Dermis blood vessel endothelial cell (primary cell): ENCODE measurements at places on chromosomes 4 and X.

DNA sequence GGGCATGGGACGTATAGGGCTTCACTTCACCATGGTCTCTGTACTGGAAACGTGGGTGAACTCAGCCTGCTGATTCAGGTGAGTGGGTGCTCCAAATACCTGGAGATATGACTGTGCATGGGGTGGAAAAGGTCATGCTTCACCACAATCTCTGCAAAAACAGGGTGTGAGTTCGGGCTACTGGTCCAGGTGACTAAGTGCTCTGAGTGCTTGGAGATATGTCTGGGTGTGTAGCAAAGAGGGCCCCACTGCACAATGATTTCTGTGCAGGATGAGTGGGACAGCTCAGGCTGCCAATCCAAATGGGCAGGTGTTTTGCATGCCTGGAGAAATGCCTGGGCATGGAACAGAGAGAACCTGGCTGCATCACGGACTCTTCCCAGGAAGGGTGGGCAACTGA lies 11.2 kb upstream of the CPXCR1 start:
- DNase-seq = no peak

GRCh38 chrX:130118441-130119311 lies 8.4 kb upstream of the ELF4 start:
- DNase-seq = peak; percentile 82

- DNase-seq = no peak
Measured at GRCh38 chr4:24775032-24775605, 20.3 kb upstream of the SOD3 start.

DNA sequence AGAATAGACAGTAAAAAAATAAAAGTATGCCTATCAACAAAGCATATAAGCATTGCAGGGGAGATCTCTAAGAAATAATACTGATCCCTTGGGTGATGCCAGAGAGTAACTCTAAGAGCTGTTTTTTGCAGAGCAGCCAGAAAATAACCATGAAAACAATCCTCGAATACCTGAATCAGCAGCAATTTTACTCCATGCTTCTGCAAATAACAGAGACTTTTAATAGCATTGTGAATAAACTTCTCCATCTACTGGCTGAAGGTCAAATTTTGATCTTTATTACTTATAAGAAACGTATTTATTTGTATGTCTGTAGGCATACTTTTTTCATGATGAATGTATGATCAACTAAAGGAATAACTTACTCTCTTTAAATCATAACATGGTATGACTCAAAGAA lies 334.5 kb downstream of the GALNTL6 start:
- no peak for DNase-seq

DNA sequence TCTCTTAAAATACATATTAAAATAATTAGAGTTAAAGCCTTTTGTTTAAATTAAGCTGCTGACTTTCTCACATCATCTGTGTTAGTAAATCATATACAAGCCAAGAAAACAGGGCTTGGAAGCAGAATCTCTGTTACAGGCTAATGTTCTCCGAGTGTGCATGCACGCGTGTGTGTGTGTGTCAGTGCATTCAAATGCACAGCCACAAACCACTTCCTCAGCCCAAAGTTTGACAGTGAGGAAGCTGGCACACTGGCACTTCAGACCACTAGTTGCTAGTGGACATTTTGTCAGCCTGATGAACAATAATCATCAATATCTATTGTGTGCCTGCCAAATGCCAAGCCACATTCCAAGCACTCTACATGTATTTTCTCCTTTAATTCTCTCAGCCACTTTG lies 5.6 kb downstream of the MAOB start:
- no peak for DNase-seq

DNA sequence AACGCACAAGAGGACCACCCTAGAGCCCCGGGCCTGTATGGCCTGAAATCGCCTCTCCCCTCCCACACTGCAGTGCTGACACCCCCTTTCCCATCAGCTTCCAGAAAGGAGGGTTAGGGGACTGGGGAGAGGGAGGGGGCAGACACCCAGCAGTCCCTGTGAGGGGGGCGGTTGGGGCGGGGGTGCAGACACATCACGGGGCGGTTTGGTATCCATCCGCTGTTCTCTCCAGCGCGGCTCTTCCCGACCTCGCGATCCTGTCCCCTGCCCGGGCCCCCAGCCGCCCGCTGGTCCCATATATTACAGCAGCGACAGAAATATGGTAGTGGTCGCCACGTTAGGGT lies 404 bp upstream of the GPRASP2 start:
- no peak for DNase-seq

DNA sequence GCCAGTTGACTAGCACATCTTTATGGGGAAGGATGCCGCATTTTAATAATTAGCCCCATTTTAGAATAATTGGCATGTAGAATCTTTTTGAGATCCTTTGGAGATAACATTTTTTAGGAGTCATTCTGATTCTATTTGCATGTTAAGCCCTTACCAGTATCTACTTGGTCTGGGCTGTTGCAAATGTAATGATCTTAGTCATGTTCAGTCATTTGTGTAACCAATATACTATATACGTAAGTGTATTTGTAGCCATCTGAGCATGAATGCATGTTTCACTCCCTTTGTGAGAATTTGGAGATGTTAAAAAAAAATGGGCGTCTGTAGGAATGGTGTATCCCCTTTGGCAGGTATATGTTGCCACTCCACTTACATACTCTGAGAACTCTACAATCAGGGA lies 119.1 kb downstream of the TEX13A start:
- DNase-seq = no peak

GRCh38 chr4:46254788-46255187 lies 130.9 kb upstream of the GABRG1 start:
- no peak for DNase-seq
